Sigmoid colon (tissue), 7 donors: ENCODE measurements at places on chromosomes 12 and 14.

DNA sequence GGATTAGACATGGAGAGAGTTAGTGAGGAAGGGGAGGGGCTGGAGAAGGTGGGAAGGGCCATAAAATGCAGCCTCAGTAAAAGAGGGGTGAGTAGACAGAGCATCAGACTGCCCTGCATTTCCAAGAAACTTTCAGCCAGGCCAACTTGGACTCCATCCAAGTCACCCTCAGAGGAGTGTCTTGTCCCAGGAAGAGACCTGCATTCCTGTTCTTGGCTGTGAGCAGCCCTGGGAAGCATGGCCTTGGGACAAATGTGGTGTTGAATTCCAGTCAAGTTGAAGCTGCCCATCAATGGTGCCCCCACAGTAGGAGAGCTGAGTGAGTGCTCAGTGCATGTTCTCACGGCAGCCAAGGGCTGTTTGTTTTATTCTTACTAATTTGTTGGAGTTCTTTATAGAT is 35.0 kb upstream of the TUNAR start:
- no peak for DNase-seq

GRCh38 chr12:32568228-32568627 is 110.9 kb upstream of the DNM1L start:
- DNase-seq: no peak

DNA sequence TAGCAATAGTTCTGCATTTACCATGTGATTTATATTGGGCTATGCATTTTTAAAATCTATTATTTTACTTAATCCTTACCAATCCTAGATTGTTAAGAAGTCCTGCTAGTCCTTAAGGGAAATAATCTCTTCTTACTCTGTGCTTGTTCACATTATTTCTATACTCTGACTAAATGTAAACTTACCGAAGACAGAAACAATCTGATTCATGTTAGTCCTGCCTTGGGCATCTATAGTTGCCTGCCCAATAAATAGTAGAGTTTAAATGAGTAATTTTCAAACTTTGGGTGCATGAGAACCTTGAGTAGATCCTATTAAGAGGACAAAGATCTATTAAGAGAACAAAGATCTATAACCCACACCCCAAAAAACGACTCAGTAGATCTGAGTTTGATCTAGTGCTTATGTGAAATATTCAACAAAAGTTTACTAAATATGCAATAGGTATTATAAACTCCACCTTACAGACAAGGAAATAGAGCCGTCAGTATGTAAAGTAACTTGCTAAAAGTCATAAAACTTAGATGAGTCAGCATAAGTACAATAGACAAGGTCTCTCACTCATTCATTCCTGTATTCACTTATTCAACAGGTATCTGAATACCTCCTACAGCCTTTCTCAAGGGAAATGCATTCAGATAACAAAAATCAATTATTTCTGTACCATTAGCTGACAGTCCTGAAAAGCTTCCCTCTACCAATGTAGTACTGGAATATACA is 127.6 kb downstream of the PAWR start:
- DNase-seq: no peak

DNA sequence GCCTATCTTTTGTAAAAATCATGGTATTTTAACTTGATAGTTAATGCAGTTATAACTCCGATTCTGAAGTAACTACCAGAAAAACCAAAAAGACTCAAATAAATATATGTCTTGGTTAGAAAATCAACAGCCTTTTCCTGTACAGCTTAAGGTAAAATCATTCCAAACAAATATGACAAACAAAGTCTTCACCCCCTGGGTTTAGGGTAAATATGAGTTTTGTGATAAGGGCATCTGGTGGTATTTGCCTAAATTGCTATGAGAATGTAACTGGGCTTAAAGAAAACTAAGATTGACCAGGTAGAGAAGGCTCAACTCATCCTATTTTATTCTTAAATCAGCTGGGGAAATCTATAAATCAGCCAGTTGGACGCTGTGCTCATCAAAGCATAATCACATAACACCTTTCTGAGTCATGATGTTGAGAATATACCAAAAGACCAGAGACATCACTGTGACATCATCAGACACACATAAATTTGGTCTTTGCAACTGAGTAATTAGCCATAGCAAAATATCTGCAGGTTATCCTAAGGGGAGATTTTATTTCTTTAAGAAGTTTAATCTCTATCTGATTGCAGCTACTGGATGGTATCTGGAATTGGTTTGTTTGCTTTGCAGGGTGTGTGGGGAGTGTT is 133.9 kb downstream of the STXBP6 start:
- DNase-seq: no peak

- no peak for DNase-seq
These were observed 47.1 kb upstream of the ADAMTS20 start for GRCh38 chr12:43599066-43599465.

DNA sequence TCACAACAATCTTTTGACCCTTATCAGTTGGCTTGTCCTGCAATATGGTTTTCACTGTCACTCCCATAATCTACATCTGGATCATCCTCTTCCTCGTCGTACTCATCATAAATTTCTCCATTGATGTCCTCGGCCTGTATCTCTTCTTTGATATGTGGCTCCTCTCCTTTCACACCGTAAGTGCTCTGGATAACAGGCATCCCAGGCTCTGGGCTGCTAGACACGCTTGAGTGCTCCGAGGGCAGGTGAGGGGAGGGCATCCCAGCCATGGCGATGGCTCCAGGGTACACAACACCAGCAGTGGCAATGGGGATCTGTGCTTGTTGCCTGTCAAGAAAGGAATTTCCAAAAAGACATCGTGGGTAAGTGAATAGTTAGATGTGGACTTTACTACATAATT is 415.3 kb downstream of the SOX5 start:
- DNase-seq: no peak

- DNase-seq: no peak
These were observed 12.6 kb downstream of the HEBP1 start for GRCh38 chr12:12987421-12987820.

GRCh38 chr14:105437723-105438500 is 18.3 kb downstream of the MTA1 start:
- no peak for DNase-seq

GRCh38 chr14:31712244-31713127 is 151.3 kb downstream of the NUBPL start:
- no peak for DNase-seq

DNA sequence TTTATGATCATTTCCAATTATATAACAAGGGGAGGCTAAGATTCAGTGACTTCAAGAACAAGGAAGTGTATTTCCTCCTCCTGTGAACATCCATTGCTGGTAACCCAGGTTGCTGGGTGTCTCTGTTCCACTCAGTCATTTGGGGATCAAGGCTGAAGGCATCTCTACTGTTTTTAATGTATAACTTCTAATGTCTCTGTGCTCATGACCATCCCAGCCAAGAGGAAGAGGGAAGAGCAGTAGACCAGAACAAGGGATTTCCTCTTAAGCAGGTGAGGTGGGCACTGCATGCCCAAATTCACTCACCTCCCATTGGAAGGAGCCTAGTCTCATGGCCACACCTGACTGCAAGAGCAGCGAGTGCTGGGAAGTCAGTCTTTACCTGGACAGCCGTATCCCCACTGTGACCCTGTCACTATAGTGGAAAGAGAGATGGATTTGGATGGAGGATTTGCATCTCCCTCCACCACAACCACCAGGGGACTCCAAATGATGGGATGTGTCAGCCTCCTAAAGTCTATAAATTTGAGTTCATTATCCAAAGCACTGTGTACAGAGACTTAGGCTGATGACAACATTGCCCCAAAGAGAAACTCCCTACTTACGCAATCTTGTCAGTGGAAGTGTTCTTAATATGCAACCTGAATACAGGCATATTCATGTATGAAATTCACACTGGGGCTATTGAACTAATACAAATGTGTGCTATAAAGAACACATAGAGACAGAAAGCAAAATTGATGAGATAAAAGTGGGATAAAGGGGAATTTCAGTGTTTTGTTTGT is 368.7 kb downstream of the TMEM132D start:
- no peak for DNase-seq

DNA sequence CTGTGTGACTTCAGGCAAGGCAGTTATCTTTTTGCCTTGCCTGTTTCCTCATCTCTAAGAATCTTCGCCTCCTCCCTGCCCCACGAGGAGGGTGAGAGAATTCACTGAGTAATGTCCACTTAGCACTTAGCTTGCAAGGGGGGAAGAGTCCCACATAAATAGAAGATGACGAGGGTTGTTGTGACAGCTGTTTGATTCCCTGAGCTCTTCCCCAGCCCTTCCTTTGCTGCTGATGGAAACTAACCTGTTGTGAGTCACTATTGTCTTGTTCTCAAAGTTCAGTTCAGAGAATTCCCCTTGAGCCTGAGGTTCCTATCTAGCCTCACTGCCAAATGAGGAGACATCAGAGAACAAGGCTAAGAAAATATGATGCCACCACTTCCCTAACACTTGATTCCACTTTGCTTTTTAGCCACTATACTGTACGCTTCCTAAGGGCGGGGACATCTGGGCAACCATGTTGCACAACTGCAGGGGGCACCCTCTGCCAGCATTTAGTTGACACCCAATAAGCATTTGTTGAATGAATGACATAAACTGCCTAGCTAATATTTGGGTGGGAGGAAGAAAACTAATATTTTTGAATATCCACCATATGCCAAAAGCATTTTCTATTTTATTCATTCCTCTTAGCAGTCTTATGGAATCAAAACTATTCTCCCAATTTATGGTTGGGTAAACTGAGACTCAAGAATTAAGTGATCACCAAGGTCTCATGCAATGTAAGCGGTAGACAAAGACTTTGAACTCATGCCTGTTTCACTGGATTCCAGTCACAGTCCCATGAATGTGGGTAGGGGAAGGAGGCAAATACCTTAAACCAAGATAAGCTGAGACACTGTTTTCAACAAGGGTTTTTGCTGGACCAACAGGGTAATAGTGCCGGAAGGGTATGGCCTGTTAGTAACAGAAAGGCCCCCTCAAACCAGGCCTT is 77.6 kb downstream of the ZFP36L1 start:
- DNase-seq: no peak

DNA sequence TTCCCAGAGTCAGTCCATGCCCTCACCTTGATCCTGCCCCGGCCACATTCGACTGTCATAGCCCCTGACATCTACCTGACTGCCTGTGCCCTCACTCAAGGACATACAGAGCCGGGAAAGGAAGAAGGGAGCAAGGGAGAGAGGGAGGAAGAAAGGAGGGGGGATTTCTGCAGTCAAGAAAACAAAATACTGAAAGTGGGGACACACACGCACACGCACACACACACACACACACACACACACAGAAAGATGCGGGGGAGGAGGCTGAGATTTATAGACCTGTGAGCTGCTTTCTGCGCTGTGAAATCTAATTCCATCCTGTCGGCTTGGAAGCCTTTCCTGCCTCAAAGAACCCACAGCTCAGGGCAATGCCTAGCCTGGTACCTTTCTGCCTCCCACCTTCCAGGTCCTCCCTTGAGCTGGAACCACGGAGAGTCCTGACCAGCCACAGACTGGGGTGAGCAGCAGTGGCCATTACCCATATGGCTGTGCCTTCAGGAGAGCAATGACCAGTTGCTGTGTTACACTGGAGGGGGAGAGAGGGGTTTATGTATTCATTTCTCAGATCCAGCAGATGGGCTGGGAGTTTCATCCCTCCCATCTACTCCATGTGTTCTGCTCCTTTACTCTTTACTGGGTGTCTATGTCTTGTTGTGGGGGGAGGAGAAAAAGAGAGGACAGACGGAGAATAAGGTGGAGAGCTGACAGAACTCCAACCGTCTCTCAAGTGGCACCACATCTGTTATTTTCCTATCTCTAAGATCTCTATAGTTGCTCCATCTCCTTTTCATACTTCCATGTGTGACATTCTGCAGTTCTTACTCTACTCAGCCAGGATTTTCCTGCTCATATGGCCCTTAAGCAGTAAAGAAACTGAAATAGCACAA is 12.9 kb downstream of the C14orf93 start:
- DNase-seq: peak; percentile 18

DNA sequence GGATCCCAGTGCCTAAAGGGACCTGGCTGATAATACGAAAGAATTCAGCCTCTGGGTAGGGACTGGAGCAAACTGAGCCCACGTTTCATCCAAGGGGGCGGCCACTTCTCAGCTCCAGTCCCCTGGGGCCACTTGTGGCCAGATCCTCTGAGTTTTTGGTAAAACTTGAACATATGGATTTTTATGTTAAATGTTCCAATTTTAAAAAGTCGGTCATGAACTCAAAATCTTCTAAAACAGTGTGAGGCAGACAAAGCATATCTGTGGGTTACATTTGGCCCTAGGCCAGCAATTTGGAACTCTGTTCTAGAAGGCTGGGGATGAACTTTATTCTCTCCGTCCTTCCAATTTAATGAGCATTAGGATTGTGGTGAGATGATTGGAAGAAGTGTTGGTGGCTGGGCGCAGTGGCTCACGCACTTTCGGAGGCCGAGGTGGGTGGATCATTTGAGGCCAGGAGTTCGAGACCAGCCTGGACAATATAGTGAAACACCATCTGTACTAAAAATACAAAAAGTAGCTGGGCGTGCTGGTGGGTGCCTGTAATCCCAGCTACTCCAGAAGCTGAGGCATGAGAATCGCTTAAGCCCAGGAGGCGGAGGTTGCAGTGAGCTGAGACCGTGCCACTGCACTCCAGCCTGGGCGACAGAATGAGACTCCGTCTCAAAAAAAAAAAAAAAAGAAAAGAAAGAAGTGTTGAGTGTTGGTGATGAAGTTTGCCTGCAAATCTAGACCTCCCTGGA is 3.0 kb upstream of the PPP1CC start:
- DNase-seq: no peak

- peak; percentile 81 for DNase-seq
These were observed 1.5 kb downstream of the CALM1 start for GRCh38 chr14:90398315-90398839.

DNA sequence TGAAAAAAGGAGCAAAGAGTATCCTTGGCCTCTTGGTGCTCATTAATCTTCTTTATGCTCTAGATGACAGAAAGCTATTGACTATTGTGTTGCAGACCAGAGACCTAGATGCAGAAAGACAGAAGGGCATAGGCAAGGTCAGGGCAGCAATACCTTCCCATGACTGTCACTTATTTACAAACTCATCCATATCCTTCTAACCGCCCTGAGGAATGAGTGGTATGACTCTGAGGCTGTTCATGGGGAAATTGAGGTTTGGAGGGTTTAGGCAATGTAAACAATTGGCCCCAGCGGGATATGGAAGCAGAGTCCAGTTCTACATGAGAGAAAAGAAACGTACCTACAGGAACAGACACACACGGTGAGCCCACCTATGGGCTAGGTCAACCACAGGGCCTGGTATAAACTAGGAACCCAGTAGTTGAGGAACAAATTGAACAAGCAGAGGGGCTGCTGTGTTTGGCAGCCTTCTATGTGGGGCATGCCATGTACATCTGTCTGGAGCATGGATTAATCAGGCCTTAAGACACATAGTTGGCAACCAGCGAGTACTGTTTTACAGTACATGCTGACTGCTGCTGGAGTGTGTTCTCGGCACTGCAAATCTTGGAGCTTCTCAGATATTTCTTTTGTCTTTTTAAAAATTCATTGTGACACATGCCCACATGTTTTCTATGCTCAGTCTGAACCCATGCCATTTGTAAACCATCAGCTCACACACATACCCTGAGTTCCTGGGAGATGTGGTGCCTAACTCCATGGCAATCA is 159.7 kb upstream of the NTF3 start:
- no peak for DNase-seq

- DNase-seq: no peak
These were observed 391.4 kb upstream of the SYT1 start for GRCh38 chr12:78473136-78473535.
